ENCODE measurements at places on chromosomes 11 and 22. TPM values are rescaled to one million over a fixed set of nuclear protein-coding genes. Genes with fewer than 3 reads are reported as not detected.

DNA sequence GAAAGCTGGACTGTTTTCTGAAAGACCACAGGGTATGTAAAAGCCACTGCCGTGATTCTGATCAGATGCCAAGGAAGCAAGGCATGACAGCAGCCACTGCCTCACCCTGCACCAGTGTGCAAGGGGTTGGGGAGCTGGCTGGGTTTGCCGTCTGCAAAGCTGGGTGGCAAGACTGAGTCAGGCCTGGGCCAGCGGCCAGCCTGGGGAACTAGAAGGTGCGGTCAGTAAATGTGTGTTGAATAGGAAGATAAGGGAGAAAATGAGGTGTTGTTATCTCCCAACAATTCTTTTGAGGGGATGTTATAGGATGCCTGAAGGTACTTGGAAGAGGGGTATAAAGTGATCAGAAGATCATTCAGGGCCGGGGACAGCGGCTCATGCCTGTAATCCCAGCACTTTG, 8.0 kb downstream of the VSTM5 start:
- no peak for DNase-seq
- H3K4me1 ChIP-seq: no peaks in the 10 kb centered on the region
- H3K27me3 ChIP-seq: no peaks in the 10 kb centered on the region
- H3K36me3 ChIP-seq: no peaks in the 10 kb centered on the region
- no peak overlapping the region for H3K4me3 ChIP-seq

DNA sequence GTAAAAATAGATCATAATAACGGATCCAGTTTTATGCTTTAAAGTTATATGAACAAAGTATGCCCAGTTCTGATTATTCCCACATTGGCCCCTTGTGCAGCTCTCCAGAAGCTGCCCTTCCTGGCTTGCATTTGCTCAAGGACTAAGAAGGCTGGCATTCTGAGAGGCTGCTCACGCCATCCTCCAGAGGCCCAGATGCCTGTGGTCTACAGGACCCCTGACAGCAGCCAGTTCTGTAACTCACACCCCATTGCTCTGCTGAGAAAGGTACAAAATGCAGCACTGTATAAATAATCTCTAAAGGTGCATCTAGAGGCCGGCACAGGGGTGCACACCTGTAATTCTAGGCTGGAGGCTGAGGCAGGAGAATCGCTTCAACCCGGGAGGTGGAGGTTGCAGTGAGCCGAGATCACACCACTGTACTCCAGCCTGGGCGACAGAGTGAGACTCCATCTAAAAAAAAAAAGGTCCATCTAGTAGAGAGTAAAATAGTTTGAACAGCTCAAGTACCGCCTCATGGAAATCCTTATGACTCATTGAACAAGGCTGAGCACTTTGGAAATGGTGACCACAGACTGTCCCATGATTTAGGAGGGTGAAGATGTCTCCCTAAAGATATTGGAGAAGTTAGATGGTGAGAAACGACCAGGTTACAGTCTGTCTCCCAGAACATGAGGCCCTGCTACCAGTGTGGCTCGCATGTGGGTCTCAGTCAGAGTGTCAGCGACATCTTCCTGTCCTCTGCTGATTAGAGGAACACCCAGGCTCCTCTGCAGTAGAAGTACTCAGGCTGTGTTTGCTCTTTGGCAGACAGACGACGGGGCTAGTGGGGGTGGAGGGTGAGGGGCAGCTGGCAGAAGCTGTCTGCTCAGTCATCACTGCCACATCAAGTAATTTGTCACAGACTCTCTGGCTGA, 56.3 kb downstream of the KREMEN1 start:
- peaks cover 26% of the 10 kb centered on the region for H3K4me1 ChIP-seq
- no peak overlapping the region for H3K4me3 ChIP-seq
- H3K36me3 ChIP-seq: peaks cover 37% of the 10 kb centered on the region
- peak; percentile 39 for DNase-seq

The TRIM51 gene
- total RNA-seq: not detected

- no peak overlapping the region for H3K4me3 ChIP-seq
- H3K4me1 ChIP-seq: no peaks in the 10 kb centered on the region
- DNase-seq: no peak
- no peak overlapping the region for H3K27ac ChIP-seq
- no peaks in the 10 kb centered on the region for H3K36me3 ChIP-seq
These were observed 120.5 kb downstream of the PGR start for GRCh38 chr11:101008961-101009689.

- H3K27me3 ChIP-seq: no peaks in the 10 kb centered on the region
- DNase-seq: no peak
- H3K27ac ChIP-seq: no peak overlapping the region
- peaks cover 36% of the 10 kb centered on the region for H3K36me3 ChIP-seq
- no peaks in the 10 kb centered on the region for H3K4me1 ChIP-seq
These were observed 12.6 kb downstream of the HIKESHI start for GRCh38 chr11:86314636-86315035.

DNA sequence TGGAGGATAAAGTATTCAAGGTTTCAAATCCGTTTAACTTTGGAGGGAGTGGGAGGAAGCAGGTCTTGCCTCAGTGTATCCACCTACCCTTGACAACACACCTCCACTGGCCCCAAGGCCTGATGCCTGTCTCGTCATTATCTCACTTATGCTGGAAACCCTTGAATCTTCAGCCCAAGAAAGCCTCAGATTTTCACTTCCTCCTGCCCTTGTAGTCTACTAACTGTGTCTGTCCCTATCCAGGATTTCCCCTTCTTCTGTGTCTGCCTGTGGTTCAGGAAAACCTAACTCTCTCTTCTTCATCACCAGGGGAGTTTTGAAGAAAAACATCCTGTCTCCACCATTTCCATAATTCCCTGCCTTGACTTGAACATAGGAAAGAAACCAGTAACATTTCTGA, 56.1 kb downstream of the SYT9 start:
- no peaks in the 10 kb centered on the region for H3K36me3 ChIP-seq
- DNase-seq: no peak

The PELI3 gene
- 7.3 TPM for total RNA-seq
